Activated CD8-positive, alpha-beta memory T cell treated with anti-CD3 and anti-CD28 coated beads for 1 hour (primary cell): ENCODE measurements at places on chromosomes 7 and 10.

- DNase-seq, result no peak
Observed at GRCh38 chr7:123041101-123041500, 45.6 kb upstream of the TAS2R16 start.

DNA sequence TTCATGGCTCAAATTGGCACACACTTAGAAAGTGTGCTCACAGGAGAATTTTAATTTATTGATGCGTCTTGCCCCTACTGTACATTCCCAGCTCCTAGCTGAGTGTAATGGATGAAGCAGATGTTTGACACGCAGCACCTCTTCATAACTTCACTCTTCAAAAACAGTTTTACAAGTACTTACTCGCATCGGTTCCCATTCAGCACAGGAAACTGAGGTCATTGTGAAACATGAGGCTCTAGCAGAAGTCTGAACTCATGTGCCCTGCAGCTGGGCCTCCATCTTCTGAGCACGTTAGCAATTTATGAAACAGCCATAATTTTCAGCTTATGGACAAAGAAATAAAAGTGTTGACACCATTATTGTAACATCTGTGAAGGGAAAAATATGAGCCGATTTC is 558.9 kb upstream of the MGMT start:
- DNase-seq, result no peak

- no peak for DNase-seq
Observed at GRCh38 chr7:138565451-138566114, 105.5 kb downstream of the TRIM24 start.

GRCh38 chr7:22577470-22578001 is 77.5 kb upstream of the STEAP1B start:
- no peak for DNase-seq

DNA sequence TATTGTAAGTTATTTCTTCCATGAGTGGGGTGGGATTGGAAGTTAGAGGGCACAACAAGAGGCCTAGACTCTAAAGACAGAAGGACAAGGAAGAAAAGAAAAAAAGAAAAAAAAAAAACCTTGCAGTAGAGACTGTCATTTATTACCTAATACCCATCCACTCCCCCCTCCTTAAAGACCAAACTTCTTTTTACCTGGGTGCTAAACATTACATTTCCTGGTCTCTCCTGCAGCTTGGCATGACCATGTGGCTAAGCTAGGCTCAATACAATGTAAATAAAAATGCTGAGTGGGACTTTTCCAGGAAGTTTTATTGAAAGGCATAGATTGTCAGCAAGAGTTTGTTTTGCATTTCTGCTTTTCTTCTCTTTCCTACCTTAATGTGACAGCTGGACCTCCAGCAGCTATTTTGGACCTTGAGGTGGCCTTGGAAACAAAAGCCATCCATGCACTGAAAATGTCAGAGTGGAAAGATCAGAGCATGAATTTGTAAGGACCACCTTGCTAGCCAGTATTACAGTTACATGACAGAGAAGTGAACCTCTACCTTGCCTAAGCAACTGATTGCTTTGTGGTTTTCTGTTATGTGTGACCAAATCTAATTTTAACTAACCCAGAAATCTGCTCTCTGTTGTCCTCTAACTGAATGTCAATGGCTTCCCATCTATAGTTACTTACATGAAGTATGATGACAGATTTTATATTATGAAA is 81.3 kb upstream of the SFMBT2 start:
- DNase-seq, result no peak

- no peak for DNase-seq
Observed at GRCh38 chr10:24961582-24961981, 9.2 kb upstream of the PRTFDC1 start.

DNA sequence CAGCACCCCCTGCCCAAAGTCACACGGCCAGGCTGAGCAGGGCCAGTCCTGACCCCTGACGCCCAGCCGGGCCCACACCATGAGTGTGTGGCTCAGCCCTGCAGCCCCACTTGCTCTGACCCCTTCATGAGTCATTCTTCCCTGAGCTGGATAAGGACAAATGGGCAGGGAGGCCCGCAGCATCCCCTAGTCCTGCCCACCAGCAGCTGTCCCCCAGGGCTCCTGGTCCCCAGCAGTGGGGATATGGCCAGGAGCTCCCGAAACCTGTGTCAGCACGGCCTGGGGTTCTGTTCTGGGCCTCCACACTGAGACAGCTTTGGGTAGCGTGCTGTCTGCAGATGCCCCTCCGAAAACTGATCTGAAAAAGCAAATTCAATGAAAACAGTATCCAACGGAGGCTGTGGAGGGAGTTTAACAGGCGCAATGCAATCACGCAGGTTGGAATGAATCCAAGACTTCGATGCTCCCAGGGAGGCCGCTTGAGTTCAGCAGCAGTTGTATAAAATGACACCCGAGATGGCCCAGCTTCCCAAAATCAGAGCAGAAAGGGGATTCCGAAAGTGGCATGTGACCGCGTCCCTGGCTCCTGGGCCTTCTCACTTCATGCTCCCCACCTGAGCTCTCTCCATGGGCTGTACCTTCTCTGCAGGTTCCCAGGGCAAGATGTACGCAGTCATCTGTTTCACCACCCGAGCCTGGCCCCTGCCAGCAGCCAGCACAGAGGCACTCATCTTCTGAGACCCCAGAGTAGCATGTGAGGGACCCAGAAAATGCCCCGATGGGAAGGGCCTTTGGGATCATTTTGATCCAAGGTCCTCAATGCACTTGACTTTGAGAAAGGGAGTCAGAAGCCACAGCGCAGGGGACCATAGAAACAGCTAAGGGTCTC is 214.1 kb downstream of the USP6NL start:
- no peak for DNase-seq

- DNase-seq, result no peak
Observed at GRCh38 chr7:37065779-37066271, 341.5 kb upstream of the AOAH start.

- no peak for DNase-seq
Observed at GRCh38 chr10:124636271-124636995, 107.7 kb downstream of the FAM53B start.

- DNase-seq, result no peak
Observed at GRCh38 chr7:47408675-47409074, 173.2 kb downstream of the TNS3 start.

DNA sequence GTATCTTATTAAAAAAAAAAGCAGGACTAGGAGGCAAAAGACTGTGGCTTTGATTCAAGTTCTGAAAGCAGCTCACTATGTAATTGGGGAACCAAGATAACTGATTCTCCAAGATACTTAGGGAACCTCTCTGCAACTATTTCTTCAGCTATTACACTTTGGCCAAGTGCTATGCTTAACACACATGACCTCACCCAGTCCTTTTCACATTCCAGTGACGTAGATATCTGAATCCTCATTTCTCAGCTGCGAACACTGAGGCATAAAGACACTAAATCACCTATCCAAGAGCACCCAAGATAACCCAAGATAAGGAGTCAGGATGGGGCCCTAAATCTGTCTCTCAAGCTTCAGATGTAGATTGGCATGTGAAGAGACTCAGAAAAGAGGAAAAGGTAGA is 133.6 kb downstream of the GLI3 start:
- no peak for DNase-seq

- DNase-seq, result no peak
Observed at GRCh38 chr10:101607124-101607523, 19.0 kb downstream of the DPCD start.

- DNase-seq, result no peak
Observed at GRCh38 chr10:10975647-10976046, 42.0 kb upstream of the CELF2 start.

DNA sequence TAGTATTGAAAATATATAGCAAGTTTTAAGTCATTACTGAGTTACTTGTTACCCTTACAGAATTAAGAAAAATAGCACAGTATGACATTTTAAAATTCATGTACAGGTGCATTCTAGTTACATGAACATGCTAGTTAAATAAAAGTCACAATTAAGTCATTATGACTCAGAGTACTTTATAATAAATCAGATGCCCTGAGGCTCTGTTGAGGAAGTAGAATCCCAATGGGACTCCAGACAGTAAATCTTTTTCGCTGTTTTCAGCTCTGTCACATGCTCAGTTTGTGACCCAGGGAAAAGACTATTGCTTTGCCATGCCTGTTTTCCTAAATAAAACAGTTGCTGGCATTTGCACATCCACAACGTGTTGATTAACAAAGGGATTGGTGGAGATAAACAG is 21.0 kb downstream of the NUDT13 start:
- DNase-seq, result no peak

- no peak for DNase-seq
Observed at GRCh38 chr7:1889556-1890181, 219.6 kb downstream of the ELFN1 start.

DNA sequence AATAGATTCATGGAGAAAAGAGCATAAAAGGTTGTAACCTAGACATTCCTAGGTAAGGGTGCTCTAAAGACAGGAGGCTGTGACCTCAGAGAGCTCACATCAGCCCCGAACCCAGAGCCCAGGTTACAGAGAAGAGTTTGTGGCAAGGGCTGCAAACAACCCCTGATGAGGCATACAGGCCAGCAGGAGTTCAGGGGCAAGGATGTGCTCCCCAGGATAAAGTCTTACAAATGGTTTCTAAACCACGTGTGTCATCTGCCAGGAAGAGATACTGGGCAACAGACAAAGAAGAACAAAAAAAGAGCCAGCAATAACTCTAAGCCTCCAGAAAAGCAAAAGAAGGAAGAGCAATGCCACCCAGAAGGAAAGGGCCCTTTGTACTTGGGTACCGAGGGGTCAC is 27.7 kb downstream of the NCAPG2 start:
- DNase-seq, result no peak

- DNase-seq, result no peak
Observed at GRCh38 chr7:69190763-69191162, 407.5 kb upstream of the AUTS2 start.

DNA sequence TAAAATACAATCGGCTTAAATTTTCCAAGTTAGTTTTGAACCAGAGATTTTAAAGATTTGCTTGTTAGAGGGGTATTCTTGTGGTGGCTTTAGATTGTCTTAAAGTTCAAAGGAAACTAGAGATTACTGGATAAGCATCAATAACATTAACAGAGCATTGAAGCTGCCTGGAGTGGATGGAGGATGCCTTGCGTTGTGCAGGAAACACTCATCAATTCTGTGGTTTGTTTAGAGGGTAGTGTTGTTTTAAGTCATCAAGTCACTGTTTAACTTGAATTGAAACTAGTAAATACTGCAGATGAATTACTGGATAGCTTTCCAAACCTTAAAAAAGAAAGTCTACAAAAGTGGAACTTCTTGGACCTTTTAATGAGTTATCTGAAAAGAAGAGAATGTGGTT is 218.6 kb downstream of the CELF2 start:
- no peak for DNase-seq

GRCh38 chr10:80684259-80684658 is 146.6 kb downstream of the SH2D4B start:
- no peak for DNase-seq

DNA sequence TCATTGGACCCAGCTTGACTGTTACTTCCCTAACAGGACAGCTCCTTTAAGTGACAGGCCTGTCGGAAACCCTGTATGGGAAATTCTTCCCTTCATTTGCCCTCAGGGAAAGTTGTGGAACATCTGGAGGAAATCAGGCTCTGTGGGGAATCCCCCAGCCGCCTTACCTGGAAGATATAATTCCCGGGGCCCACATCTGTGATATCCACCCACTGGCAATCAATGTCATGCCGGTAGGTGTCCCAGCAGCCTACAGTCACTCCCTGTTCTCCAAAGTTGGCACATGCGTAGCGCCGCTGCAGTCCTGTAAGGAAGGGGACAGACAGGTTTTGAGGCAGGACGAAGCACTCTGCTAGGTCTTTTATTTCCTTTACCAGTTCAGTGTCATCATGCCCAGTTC is 16.6 kb downstream of the LOXL4 start:
- no peak for DNase-seq

- no peak for DNase-seq
Observed at GRCh38 chr10:293636-294035, 158.4 kb downstream of the ZMYND11 start.

DNA sequence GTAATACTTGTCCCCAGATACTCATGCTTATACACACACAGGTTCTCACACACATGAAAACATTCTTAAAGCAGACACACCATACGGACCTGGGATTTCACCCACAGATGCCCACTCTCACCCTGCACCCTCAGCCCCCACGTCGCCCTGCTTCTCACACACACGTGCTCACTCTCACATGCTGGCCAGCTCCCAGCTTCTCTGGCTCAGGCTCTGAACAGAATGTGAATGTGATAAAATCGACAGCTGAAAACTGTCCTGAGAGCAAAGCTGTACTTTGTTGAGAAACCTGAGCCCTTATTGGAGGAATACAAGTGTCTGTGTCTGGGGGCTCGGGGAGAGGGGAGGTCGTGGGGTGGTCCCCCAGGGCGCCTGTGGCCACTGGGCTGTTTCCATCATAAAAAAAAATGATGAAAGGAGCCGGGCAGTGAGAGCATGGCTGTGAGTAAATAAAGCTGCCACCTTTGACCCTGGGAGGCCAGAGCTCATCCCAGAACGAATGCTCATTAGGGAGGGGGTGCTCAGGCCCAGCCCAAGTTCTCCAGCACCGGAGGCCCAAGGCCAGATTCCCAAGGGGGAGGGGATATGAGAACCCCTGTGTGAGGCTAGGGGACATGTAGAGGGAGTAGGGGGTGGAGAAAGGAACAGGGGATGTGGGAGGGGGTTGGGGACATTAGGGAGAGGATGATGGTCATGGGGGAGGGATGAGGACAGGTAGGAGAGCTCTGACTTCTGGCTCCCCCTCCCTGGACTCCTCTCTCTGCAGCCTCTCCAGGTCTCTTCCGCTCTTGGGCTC is 18.1 kb upstream of the TLX1 start:
- no peak for DNase-seq

GRCh38 chr10:76444034-76444800 is 1012.8 kb downstream of the LRMDA start:
- no peak for DNase-seq

- DNase-seq, result no peak
Observed at GRCh38 chr10:101467286-101467770, 113.4 kb downstream of the BTRC start.

DNA sequence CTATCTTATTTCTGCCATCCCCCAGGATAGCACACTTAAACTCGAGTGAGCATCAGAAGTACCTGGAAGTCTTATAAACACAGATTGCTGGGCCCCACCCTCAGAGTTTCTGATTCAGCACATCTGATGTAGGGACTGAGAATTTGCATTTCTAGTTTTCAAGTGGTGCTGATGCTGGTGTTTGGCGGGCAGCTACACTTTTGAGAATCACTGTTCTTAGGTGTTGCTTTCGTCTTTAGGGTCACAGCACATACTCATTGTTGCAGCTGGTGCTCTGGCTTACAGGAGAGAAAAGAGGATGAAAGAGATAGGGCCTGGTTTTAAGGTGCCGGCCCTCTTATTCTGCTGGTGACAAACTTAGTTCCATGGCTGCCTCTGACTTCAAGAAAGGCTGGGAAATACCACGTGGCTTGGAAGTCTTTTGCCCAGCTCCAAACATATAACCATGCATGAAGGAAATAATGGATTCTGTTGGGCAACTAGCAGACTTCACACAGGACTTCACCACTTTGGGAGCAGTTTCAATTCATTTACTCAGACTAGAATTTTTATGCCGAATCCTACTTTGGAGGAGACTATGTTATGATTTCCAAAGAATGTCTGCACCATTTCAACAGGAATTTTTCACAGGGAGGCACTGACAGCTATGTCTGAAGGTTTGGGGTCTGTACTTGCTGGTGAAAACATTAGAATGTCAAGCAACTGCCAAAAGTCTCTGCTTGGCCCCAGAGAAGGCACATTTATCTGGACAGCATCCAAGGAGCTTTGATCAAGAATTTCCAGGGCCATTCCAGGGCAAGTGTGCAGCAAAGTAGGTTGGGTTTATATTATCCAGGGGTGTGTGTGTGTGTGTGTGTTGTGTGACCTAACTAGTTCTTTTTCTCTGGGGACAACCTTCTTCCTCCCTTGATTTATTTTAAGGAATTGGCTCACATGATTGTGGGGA is 6.9 kb upstream of the MINDY4 start:
- DNase-seq, result no peak
